ENCODE measurements at places on chromosomes 6 and 20.
A peak's percentile ranks its signal among the peaks of the same experiment; 100 is the strongest.

- no peak for DNase-seq
Measured at GRCh38 chr6:54559136-54559535, 250.9 kb downstream of the TINAG start.

DNA sequence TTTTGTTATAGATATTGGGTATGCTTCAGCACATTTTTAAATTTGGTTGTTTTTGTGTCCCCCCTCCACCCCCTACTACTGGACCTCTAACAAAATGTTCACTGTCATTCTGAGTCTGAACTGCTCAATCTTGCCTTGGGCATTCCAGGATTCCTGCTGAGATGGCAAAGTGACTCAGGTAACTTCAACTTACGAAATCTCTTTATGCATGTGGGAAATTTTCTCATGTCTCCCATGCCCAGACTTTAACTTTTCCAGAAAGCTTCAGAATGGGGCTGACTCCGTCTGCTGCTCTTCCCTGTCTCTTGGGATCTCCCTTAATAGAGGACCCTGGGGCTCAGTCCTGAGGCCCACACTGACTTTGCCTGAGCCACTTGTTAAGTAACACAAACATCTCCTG lies 14.0 kb downstream of the CYP39A1 start:
- DNase-seq, result no peak

GRCh38 chr20:10922506-10922905 lies 248.7 kb upstream of the JAG1 start:
- no peak for DNase-seq

DNA sequence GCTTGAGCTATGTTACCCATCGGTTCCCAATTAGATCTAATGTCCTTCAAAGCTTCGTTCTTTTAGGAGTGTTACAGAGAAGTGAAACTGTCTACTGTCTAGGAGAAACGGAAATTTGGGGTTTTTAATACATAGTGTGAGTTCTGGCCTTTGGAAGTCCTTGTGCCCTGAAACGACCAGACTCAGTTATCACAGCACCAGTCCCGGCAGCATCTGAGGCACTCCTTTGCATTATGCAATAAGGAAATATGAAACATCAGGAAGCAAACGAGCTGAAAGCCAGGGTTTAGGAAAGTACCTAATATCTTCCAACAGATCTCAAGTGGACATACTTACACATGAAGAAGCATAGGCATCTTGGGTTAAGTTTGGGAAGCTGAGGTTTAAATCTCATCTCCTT lies 61.8 kb upstream of the ADGRF1 start:
- DNase-seq, result no peak

DNA sequence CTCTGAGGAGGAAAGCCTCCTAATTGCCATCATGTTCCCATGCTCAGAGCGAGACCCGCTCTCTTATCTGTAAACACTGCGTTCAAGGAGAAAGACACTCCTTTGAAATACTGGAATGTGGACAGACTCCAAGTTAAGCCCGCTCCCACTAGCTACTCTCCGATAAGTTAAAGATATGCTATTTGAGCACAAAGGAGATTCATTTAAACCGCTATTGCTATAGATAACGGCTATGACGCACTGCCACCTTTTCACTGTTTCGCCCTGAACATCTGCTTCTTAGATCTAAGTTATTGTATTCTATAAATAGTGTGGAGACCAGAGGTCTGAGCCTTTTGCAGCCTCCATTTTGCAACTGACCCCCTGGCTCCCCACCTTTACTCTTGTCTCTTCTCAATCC lies 82.3 kb downstream of the GPX5 start:
- DNase-seq, result no peak

GRCh38 chr6:45466686-45467085 lies 89.0 kb upstream of the SUPT3H start:
- no peak for DNase-seq

GRCh38 chr6:119781365-119781764 lies 431.8 kb upstream of the MAN1A1 start:
- no peak for DNase-seq

- no peak for DNase-seq
Measured at GRCh38 chr20:461254-462198, 807 bp downstream of the TBC1D20 start.

DNA sequence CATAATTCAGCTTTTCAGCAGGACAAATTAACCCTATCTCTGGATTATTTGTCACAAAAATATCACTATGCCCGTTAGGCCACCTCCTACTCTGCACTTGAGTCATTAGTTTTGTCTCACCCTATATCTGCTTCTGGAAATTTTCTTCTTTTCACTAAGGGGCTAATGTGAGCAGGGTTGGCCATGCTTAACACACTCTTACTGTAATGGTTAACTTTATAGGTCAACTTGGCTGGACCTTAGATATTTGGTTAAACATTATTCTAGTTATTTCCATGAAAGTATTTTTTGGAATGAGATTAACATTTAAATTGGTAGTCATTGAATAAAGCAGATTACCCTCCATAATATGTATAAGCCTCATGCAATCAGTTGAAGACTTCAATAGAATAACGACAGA lies 394.6 kb upstream of the PTCHD4 start:
- DNase-seq, result no peak

DNA sequence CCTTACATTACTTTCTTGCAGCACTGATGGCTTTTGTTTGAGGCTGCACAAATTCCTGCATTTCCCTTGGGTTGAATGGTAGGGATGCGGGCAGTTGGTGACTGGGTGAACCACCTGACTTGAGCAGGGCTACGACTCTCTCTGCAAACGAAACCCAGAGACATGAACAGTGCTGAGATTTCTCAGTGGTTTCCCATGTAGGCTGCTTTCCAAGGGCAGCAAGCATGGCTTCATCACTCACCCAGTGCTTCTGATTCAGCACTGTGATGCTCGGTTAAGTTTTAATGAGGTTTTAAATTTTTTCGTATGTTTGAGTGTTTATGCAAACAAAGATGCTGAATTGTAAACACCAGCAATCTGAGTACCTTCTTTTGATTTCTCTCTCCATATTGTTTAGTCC lies 127.2 kb downstream of the MTHFD1L start:
- DNase-seq, result peak; percentile 34

DNA sequence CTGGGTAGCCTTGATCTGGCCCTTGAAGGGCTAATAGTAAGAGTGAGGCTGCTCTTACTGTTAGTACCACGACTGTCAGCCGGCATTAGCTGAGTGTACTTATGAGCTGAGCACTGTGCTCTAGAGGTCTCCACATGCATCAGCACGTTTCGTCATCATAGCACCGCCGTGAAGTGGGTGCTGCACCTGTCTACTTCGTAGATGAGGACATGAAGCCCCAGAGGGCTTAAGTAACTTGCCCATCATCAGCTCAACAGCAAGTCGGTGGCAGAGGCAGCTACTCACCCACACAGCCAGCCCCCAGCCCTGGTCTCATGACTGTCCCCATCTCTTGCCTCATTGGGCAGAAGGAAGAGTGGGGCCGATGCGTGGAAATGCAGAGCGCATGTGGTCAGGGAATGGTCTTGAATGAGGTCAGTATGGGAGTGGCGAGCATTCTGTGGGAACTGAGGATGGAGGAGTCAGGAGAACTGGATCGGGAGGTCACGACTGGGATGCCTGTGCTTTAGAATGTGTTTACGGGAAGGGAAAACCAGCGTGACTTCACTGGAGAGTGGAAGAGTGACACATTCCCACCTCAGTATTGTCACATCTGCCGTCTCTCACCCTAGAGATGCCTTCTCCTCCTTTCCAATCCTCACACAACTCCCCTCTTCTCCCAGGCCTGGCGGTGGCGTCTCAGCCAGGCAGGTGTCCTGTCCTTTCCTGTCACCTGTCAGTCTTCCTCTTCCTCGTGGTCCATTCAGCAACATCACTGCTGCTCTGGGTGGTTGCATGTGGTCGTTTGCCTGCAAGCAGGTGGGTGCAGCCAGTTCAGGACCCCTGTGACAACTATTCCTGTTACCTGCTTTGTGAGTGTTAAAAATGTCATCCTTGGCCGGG lies 6.0 kb downstream of the SYTL3 start:
- DNase-seq, result no peak

DNA sequence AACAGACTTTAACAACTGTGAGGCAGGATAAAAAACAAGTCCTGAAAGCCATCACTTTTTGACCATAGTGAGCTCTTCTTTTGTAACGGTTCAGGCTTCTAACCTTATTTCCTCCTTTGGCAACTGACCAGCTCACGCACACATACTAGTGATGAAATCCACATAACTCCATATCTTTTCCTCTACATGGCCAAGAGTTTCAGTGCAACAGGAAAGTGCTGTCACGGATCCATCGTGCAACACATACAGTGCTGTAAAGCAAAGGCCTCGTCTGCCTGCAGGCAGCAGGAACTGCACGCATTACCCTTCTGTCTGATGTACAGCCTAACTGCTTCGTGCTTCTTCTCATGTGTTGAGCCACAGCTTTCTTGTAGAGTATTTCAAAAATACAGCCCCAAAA lies 108.5 kb downstream of the EPM2A start:
- DNase-seq, result no peak

GRCh38 chr6:170554796-170555137 lies 598 bp downstream of the TBP start:
- no peak for DNase-seq

- DNase-seq, result no peak
Measured at GRCh38 chr6:33927112-33927511, 123.3 kb upstream of the MLN start.

DNA sequence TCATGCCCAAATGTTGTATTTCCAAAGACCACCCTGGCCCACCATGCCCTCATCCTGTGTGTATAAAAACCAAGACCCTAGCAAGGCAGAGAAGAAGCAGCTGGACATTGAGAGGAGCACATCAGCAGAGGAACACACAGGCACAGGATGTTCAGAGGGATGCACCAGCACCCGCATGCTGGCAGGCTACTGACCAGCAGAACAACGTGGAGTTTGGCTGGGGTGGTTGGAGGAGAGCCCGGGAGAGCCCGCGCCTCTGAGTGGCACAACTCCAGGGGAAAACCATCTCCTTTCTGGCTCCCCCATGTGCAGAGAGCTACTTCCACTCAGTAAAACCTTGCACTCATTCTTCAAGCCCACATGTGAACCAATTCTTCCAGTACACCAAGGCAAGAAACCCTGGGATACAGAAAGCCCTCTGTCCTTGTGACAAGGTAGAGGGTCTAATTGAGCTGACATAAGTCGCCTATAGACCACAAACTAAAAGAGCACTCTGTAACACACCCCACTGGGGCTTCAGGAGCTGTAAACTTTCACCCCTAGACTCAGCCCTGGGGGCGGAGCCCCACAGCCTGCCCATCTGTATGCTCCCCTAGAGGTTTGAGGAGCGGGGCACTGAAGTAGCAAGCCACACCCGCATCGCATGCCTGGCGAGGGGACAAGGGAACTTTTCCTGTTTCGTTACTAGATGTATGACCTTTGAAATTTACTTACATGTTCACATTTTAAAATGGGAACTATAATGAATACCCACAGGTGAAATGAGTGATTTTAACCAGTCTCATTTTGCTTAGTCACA lies 831.5 kb upstream of the CITED2 start:
- DNase-seq, result no peak

- peak; percentile 35 for DNase-seq
Measured at GRCh38 chr20:62740286-62741141, 31.9 kb downstream of the NTSR1 start.

- DNase-seq, result peak; percentile 78
Measured at GRCh38 chr20:44702776-44703175, 12.4 kb upstream of the CCN5 start.

DNA sequence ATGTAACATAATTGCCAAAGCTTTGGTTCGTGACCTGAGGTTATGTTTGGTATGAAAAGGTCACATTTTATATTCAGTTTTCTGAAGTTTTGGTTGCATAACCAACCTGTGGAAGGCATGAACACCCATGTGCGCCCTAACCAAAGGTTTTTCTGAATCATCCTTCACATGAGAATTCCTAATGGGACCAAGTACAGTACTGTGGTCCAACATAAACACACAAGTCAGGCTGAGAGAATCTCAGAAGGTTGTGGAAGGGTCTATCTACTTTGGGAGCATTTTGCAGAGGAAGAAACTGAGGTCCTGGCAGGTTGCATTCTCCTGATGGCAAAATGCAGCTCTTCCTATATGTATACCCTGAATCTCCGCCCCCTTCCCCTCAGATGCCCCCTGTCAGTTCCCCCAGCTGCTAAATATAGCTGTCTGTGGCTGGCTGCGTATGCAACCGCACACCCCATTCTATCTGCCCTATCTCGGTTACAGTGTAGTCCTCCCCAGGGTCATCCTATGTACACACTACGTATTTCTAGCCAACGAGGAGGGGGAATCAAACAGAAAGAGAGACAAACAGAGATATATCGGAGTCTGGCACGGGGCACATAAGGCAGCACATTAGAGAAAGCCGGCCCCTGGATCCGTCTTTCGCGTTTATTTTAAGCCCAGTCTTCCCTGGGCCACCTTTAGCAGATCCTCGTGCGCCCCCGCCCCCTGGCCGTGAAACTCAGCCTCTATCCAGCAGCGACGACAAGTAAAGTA lies 547 bp upstream of the ESR1 start:
- no peak for DNase-seq

DNA sequence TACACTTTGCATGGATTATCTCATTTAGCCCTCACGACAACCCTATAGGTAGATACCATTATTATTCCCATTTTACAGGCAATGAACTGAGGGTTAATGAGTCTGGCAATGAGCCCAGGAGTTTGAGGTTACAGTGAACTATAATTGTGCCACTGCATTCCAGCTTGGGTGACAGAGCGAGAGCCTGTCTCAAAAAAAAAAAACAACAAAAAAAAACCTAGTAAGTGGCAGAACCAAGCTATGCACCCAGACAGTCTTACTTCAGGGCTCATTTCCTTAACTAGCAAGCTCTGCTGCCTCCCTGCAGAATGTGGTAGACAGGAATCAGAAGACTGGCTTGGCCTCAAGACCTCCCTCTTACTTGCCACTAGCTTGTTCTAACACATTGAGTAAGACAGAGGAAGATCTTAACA lies 71.9 kb upstream of the RREB1 start:
- DNase-seq, result no peak

DNA sequence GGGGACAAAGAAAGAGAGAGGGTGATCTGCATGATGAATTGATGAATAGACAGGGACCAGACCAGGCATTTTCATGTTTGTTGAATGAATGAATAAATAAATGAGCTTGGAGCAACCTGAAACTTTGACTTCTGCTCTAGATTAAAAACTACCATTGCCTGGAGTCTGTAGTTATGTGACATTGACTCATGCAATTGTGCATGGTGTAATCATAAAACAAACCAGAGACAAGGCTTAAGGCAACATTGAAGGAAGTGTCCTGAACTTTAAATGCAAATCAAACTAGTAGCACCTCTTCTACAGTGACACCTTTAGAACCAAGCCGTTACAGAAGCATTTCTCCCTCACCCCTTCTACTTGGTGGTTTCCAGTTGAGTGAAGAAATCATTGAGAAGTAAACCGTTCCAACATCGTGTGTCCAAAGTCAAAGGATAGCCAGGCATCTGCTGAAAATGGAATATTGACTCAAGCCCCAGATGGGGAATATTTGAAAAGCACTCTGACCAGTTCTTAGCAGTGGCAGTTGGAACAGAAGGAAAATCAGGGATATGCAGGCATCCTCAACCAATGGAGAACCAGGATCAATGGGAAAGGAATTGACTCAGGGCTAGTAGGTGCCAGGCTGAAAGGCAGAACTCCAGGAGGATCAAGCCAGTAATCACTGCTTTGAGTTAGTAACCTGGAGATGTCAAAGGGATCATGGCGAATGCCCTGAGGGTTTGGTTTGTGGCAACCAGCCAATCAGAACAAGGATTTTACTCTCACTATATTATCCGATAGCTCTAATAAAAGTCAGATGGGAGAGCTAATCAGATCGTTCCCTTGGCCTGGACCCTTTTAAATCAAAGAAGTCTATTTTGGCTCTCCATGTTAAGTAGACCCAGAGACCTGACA lies 171.2 kb upstream of the TSHZ2 start:
- DNase-seq, result no peak
